Left colon (tissue), 2 donors: ENCODE measurements at places on chromosomes 6 and 20. TPM values are rescaled to one million over a fixed set of nuclear protein-coding genes. Genes with fewer than 3 reads are reported as not detected.

CFAP61 gene
- total RNA-seq, result not detected

KIF13A gene
- total RNA-seq, result 40.5 TPM

MUC21 gene
- not detected for total RNA-seq

TNXB gene
- 35.9 TPM for total RNA-seq

TAAR8 gene
- total RNA-seq, result not detected

SEC63 gene
- 66.1 TPM for total RNA-seq

RIMS4 gene
- total RNA-seq, result 0.56 TPM

TRDN gene
- total RNA-seq, result not detected

GRCh38 chr6:34324738-34325444 lies 67.6 kb downstream of the NUDT3 start:
- peak; percentile 30 for DNase-seq

- DNase-seq, result no peak
Observed at GRCh38 chr6:113047148-113047547, 700.0 kb downstream of the RFPL4B start.

DNA sequence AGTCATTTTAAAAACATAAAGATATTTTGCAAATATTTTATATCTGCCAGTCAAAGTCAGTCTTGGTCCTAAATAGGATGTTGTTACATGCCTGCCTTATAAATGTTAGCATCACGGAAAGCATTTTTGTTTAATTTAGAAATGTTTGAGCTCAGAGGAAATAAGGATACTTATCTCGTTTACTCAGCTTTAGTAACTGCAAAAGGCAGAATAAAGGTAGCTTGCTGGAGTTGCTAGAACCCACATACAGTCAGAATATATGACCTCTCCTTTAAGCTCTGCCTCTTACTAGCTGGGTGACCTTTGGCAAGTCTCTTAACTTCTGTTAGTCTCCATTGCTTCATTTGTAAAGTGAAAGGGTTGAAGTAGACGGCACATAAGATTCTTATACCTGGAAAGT lies 867.3 kb downstream of the KIF16B start:
- DNase-seq, result no peak

GRCh38 chr20:23227274-23227673 lies 123.3 kb upstream of the NXT1 start:
- DNase-seq, result no peak

DNA sequence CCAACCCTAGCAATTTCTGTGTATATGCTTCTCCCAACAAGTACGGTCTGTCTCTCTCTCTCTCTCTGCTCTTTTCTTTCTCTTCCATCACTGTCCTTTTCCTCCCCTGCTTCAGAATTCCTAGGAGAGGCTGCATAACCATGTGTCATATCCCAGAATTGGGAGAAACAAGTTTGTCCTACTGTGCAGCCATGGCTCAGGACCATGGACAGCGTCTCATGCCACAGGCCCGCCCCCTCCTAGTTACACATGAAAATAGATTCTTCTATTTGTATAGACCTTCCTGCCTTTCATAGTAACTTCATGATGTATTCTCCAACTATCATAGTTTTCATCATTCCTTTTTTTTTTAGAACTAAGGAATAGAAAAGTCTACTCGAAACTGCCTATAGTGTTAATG lies 98.0 kb downstream of the FNDC1 start:
- DNase-seq, result no peak

GRCh38 chr6:42403831-42404230 lies 47.9 kb downstream of the TRERF1 start:
- no peak for DNase-seq

- DNase-seq, result no peak
Observed at GRCh38 chr6:42532038-42532669, 31.7 kb upstream of the UBR2 start.
